ENCODE measurements at places on chromosomes 5 and 9.

GRCh38 chr9:113507256-113507655, 43.7 kb downstream of the RGS3 start:
- no peak for DNase-seq

GRCh38 chr5:38548064-38548759, 8.2 kb downstream of the LIFR start:
- DNase-seq: no peak

- DNase-seq: no peak
Observed at GRCh38 chr5:65880496-65881072, 45.8 kb upstream of the ERBIN start.

DNA sequence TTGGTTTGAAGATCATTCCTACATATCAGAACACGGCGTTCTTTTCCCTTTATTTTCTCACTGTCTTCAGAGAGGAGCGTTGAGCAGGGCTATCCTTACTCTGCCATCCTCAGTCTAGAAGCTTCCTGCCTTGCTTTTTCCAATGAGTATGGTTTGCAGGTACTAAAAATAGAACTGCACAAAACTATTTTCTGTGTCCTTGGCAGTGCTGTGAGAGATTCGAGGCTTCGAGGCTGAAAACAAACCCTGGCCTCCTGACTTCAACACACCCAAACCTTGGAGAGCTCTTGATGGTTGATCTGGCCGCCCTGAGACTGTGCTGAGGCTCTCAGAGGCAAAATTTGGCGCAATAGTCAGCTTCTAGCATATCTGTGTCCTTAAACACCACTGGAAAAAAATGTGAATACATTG, 78.9 kb downstream of the GOLPH3 start:
- DNase-seq: no peak

GRCh38 chr9:70165006-70165602, 93.7 kb upstream of the SMC5 start:
- DNase-seq: no peak

GRCh38 chr9:90025816-90026215, 421.0 kb downstream of the GADD45G start:
- DNase-seq: no peak

DNA sequence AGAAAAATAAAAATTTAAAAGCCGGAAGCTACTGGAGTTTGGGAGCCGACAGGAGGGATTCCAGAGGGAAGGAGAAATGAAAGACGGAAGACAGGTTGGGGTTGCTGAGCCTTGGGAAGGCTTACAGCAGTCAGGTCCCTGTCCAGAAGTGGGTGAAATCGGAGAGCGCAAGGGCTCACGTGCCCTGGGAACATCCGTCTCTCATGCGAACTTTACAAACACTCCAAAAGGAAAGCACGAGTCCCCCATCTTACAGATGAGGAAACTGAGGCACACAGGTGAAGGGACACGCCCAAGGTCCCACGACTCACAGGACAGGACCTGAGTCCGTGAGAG, 347 bp upstream of the OLFML2A start:
- no peak for DNase-seq

GRCh38 chr5:14331386-14331781, 188.2 kb downstream of the TRIO start:
- no peak for DNase-seq

GRCh38 chr9:106615118-106615889, 247.7 kb upstream of the ZNF462 start:
- no peak for DNase-seq

DNA sequence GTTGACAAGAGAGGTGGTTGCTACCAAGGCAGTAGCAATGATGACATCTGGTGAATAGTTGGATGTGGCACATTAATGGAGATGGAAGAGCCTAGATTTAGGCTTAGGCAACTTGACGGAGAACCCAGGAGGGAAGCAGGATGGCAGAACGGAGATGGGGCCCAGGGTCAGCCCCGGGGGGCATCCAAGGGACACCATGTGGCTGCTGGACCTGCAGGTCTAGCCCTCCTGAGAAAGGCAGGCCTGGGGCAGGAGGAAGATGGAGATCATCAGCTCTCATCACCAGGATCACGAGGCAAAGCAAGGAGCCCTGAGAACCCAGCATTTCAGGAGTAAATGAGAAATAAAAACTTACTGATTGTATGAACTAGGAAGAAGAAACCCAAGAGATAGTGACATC, 216.2 kb downstream of the AUH start:
- DNase-seq: no peak

All from activated T-cell treated with anti-CD3 and anti-CD28 coated beads for 24 hours (primary cell).